ENCODE measurements at places on chromosomes 3 and 15.

DNA sequence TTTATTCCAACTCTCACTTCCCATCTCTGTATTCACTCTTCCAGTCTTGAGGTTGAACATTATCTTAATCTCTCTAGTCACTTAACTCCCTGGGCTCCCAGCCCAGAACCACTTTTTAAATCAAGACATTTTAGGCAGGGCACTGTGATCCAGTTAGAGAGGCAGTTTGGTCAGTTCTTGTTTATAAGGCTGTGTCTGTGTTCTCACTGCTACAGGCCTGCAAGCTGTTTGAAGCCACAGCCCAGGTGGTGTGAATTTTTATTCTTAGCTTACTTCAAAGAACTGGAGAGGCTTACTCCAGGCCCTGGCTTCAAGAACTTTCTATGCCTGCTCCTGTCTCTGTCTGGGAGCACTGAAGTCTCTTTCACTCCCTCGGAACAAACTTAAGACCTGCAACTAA is 906.1 kb downstream of the CADM2 start:
- DNase-seq: no peak

GRCh38 chr3:121883507-121883906 is 10.7 kb upstream of the SLC15A2 start:
- peak; percentile 51 for DNase-seq

GRCh38 chr3:181892848-181893247 is 181.1 kb downstream of the SOX2 start:
- DNase-seq: no peak

- peak; percentile 31 for DNase-seq
Observed at GRCh38 chr3:194879991-194880939, 194.6 kb downstream of the FAM43A start.

DNA sequence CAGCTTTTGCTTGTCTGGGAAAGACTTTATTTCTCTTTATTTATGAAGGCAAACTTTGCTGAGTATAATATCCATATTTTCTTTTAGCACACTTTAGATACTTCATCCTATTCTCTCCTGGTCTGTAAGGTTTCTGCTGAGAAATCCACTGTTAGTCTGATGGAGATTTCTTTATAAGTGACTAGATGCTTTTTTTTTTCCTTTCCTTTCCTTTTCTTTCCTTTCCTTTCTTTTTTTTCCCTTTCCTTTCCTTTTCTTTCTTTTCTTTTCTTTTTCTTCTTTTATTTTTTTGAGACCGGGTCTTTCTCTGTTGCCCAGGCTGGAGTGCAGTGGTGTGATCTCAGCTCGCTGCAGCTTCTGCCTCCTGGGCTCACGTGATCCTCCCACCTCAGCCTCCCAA is 38.4 kb downstream of the TOPAZ1 start:
- no peak for DNase-seq

DNA sequence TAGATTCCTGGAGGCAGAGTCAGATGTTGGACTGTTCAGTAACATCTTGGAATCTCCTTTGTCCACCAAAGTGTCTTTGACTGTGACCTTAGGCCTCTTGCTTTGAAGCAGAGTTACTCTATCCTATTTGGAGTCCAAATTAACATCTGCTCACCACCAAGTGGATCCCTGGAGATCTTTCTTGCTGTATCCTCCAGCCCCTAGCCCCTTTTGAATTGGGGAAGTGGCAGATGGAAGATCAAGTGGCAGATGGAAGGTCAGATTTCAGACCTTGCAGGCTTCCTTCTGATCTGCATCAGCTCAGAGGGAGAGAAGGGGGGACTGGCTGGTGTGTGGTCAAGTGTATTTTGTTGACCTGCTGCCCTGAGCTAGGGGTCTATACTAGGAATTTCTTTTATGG is 125.0 kb upstream of the ROPN1 start:
- DNase-seq: no peak

GRCh38 chr3:52437326-52438103 is 7.4 kb downstream of the SEMA3G start:
- DNase-seq: no peak

Data from hematopoietic multipotent progenitor cell treated with erythropoietin and hydrocortisone succinate and interleukin-3 and kit ligand, for 6 days (in vitro differentiated cells).